ENCODE measurements at places on chromosomes 7 and 10. TPM values are rescaled to one million over a fixed set of nuclear protein-coding genes. Genes with fewer than 3 reads are reported as not detected.

Gene SFTPD
- total RNA-seq, result not detected

- DNase-seq, result no peak
Measured at GRCh38 chr10:70797840-70798239, 12.7 kb upstream of the TBATA start.

DNA sequence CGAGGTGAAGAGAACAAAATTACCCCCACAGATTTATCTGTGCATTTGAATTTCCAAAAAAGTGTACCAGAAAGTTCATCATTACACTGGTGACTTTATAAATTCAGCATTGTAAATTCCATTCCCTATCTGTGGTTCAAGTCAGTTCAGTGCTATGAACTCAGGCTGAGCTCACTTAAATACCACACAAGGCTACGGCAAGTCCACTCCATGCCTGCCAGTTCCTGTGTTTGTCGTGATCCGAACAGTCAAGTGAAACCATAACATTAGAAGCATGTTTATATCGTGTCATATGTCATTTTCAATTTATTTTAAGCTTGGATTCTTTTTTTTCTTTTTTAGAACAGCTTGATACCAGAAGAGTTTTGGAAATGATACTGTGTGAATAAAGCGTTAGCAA, 14.8 kb downstream of the MBL2 start:
- DNase-seq, result no peak

- DNase-seq, result peak; percentile 52
Measured at GRCh38 chr7:114703677-114704076, 218.2 kb upstream of the MDFIC start.

- peak; percentile 61 for DNase-seq
Measured at GRCh38 chr7:114943953-114944744, 22.3 kb downstream of the MDFIC start.

DNA sequence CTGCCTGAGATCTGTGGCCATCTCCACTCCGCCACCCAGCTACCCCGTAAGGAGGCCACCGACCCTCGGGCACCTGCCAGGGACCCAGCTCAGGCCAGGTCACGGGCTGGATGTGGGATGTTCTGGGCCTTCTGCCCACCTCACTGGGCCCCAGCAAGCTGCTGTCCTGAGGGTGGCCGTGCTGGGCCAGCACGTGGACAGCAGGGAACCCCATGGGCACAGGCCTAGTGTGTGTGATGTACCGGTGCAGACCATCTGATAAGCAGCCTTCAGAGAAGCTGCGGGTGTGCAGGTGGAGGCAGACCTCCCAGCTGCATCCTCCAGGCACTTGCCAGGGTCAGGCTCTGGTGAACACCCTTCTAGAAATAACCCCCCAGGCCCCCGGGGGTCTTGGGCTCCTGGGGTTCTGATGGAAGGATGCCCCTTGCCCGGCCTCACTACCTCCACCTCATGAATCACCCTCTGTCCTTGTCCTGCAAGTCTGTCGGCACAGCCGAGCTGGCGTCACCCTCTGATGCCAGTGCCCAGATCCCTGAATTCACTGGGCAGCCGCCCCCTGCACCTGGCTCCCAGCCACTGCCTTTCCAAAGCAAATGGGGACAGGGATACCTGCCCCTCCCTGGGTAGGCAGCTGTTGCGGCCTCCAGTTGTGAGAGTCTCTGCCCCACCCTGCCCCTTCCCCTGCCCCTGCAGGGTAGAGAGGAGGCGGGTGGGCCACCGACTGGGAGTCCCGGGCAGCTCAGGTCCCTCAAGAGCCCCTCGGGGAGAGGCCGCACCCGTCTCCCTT, 139.8 kb downstream of the FAM53B start:
- no peak for DNase-seq

- DNase-seq, result no peak
Measured at GRCh38 chr7:19118636-19119371, 1.4 kb upstream of the TWIST1 start.

GRCh38 chr10:72254813-72255568, 18.7 kb upstream of the DDIT4 start:
- DNase-seq, result peak; percentile 90

GRCh38 chr7:22921386-22922086, 92.4 kb downstream of the HYCC1 start:
- DNase-seq, result no peak

DNA sequence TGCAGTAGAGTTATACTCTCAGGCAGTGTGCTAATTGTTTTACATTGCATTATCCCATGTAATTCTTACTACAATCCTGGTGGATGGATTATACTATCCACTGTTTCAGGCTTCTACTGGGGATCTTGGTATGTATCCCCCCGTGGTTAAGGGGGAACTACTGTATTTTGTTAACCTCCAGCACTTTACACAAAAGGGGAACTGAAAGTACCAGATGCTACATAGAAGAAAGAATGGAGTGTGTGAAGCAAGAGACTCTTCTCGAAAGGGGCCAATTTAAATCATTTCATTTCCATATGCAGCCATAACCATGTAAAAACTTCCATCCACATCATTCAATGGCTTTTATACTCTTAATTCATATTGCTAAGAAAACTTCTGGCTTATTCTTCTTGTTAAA, 69.4 kb downstream of the C1GALT1 start:
- DNase-seq, result no peak

- DNase-seq, result peak; percentile 12
Measured at GRCh38 chr10:19412531-19412930, 363.9 kb downstream of the MALRD1 start.

- DNase-seq, result no peak
Measured at GRCh38 chr10:109920016-109920415, 3.3 kb downstream of the XPNPEP1 start.

Gene CHCHD3
- 113 TPM for total RNA-seq

DNA sequence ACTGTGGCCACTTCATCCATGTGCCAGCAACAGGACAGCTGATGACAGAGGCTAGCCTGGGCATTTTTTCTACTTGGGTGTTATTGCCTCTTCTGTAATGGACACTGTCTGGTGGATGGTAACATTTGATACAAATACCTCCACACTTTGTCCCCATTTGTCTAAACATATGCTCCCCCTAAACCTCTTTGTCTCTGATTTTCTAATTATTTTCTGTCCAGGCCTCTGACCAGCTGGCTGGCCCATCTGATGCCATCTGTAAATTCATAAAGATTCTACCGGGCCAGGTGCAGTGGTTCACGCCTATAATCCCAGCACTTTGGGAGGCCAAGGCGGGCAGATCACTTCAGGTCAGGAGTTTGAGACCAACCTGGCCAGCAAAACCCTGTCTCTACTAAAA, 84.7 kb upstream of the IFRD1 start:
- DNase-seq, result no peak

Gene RPEL1
- not detected for total RNA-seq

- DNase-seq, result no peak
Measured at GRCh38 chr7:2908103-2908683, 64.1 kb upstream of the GNA12 start.

DNA sequence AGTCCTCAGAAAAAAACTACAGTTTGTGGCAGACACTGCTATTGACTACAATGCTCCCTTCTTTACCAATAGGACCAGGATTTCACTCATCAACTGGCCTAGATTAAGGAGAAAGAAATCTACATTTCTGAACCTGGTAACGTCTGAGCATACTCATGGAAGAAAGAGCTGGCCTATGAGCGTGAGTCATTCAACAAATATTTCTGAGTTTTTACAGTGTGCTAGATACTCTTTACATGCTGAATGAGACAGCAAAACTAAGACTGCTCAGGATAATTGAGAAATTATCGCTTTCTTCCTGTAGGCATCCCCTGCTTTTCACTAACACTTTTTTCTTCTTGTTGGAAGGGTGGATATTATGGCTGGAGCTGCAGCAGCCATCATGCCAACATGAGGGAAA, 609.7 kb downstream of the TNS3 start:
- peak; percentile 84 for DNase-seq

DNA sequence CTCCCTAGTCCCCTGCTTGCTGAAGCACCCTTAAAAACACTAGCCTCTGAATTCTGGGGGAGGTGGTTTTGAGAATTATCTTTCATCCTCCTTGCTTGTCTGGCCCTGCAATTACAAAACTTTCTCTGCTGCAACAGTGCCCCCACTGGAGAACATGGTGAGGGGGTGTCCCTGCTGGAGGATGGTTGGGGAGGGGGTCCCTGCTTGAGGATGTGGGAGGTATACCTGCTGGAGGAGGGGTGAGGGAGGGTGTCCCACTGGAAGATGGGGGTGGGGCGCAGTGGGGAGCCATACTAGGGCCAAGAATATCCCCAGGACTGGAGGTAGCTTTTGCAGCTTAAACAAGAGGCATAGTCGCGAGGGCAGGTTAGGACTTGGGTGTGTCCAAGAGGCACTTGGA, 3.2 kb upstream of the POLM start:
- no peak for DNase-seq

GRCh38 chr10:50221470-50221869, 29.8 kb downstream of the ASAH2 start:
- DNase-seq, result no peak

- DNase-seq, result no peak
Measured at GRCh38 chr10:69272624-69273023, 5.7 kb upstream of the HK1 start.

DNA sequence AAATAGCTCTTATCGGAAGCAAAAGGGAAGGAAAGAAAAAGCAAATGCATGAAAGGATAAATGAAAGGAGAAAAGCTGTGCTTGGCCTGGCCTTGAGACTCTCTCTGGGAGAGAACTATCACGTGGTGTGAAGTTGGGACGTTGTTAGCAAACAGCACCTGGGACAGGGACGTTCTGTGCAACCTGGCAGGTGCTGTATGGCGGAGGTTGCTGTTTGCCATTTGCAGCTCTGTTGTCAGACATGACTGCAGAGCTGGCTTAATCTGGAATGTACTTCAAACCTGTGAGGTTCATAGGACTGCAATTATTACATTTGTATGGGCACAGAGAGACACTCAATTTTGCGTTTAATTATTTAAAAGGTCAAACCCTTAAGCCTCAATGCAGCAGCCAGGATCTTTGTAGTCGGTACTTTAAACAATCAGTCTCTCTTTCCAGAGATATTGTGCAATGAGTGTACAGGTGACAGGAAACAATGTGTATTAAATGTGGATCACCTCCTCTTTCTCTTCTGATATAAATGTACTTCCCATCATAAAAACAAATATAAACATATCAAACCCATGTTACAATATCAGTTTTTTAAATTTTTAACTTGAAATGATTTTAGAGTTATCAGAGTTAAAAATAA, 800.5 kb upstream of the KCND2 start:
- DNase-seq, result no peak

Gene CFAP69
- total RNA-seq, result 1.6 TPM

- no peak for DNase-seq
Measured at GRCh38 chr7:121078701-121079227, 90.3 kb downstream of the CPED1 start.

DNA sequence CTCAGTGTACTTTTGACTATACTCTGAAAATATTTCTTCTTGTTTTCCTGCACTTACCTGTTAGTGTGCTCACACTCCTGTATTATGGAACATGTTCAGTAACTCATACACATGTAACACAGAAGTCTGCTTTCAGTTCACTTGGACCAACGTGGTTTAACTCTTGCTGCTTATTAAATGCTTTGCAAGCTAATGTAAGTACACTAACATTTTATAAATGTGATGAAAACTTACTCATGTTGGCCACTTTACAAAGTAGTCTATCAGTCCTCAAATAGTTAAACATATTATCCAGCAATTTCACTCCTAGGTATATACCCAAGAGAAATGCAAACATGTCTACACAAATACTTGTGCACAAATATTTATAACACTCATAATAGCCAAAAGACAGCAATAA, 98.4 kb downstream of the UBE2H start:
- DNase-seq, result no peak

DNA sequence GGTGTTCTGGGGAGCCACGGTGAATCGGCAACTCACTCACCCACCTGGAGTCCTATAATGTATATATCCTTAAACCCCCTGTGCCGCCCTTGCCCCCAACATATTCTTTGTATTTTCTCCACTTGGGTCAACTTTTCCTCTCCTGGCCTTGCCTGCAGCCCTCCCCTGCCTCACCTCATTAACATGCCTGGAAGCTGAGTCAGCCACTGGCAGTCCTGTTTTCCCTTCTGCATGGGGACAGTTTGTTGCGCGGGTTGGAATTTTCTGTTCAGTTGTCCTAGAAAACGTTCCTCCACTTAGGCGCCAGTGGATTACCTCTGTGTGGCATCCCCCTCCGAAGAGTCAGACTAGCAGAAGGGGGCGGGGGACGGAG, 97.4 kb downstream of the C10orf105 start:
- DNase-seq, result peak; percentile 38

Gene FAM221A
- total RNA-seq, result 2.6 TPM

- DNase-seq, result peak; percentile 17
Measured at GRCh38 chr10:87503886-87504285, 807 bp upstream of the MINPP1 start.

DNA sequence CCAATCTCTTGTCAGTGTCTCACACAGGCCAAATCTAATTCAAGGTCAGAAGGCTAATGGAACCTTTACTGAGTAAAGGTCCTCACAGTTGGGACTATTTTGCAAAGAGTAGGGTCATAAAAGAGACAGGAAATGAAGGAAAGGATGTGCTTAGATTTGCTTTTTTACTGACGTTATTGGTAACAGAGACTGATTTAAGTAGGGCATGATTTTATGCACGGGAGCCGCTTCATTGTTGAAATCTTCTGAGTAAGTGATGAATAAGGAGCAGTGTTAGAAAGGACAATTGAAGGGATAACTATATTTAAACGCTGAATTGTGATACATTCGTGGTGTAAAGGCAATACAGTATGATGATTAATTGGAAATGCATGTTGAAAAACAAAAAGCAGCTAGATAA, 261.5 kb downstream of the MALRD1 start:
- no peak for DNase-seq

Gene SLC26A4
- 59.2 TPM for total RNA-seq

DNA sequence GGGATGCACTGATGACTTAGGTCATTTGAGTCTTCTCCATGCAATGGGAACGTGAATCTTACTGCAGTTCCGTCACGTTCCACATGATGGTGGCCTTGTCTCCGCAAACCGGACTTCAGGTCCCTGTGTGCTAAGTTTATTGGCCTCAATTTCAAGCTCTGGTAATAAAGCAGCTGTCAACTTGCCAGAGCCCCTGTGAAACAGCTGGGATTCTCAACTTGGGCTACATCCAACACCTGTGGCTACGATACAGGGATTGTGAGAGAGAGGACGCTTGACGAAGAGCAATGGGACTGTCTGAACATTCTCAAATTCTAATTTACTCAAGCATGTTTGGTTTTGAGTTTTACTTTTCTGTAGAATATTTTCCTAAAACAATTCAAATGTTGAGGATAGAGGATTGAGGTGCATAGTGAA, 174.2 kb downstream of the PTN start:
- peak; percentile 93 for DNase-seq

DNA sequence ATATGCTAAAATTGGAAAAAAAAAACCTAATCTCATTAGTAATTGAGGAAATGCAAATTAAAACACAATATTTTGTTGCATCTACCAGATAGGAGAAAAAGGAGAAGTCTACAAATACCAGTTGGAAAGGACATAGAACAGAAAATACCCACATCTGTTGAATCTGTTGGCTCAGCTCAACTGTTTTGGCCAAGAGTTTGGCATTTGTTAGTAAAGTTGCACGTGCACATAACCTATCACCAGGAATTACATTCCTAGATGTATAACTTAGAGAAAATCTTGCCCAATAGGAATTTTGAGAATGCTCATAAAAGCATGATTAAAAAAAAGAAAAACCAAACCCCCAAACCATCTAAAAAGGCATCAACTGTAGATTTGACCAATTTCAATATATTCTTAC, 282.1 kb upstream of the BMPER start:
- peak; percentile 39 for DNase-seq

GRCh38 chr7:51019191-51019844, 236.6 kb upstream of the GRB10 start:
- DNase-seq, result peak; percentile 99
